ENCODE measurements at places on chromosomes 16 and 17.

- DNase-seq: no peak
Observed at GRCh38 chr17:83203472-83204221, 124.2 kb downstream of the METRNL start.

- DNase-seq: no peak
Observed at GRCh38 chr16:70494202-70494770, 29.1 kb downstream of the COG4 start.

DNA sequence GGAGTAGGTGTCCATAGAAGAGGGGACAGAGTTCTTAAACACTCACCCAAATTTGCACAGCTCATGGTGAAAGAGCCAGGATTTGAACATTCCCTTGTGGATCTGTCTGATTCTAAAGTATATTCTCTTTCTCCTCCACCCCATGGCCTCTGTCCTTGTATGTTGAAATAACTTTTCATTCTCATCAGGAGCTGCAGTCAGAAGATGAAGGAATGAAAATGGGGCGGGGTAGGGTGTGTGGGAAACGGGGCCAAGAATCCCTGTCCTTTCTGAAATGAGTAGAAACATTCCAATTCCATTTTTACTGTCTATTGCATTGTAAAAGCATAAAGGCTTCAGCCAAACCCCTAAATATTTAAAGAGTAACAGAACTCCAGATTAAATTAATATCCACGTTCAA is 42.8 kb downstream of the NOG start:
- no peak for DNase-seq

DNA sequence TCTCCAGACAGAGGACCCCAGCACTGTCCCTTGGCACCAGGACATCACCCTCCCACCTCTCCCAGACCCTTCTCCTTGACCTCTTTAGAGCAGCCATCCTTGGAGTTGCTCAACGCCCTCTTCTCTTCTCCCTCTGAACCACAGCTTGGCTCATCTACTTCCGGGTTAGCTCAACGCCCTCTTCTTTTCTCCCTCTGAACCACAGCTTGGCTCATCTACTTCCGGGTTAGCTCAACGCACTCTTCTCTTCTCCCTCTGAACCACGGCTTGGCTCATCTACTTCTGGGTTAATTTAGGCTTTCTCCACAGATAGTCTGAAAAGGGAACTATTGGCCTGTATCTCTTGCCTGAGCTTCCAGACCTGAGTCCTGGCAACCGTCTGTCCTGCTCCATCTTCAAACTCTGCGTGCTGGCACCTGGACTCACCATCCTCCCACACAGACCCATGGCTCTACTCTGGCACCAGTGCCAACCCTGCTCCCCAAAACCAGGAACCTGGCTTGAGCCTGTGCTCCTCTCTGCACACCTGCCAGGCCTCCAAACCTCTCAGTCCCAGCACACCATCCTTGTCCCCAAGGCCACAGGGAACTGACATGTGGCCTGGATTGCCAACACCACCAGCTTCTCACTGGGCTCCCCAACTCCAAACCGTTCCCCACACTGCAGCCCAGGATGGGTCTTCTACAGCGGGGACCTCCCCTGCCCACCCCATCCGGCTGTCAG is 25.3 kb upstream of the FAAP100 start:
- DNase-seq: no peak

GRCh38 chr17:5975661-5976060 is 94.5 kb upstream of the WSCD1 start:
- DNase-seq: no peak

DNA sequence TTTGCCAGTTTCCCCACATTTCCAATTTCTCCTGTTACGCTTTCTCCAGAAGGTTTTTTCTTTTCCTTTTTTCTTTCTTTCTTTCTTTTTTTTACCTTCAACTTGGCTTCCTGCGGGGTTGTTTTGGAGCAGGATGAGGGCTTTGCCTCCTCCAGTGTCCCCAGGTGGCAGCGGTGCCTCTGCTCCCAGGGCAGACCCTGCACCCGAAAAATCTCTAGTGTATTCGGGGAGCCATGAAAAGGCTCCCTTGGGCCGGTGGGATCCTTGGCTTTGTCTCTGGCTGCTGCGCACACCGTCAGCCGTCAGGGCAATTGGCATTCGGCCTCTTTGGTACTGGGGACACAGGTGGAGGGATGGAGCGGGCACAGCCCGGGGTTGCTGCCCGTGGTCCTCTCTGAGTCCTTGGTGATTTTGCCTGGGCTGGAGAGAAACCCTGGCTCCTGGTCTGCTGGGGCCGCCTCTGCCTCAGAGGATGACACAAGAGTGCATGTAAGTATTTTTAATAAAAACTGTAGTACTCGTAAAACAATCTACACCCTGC is 846 bp downstream of the ITGB3 start:
- no peak for DNase-seq

- no peak for DNase-seq
Observed at GRCh38 chr17:43211123-43211479, 574 bp upstream of the TMEM106A start.

GRCh38 chr17:57285701-57286100 is 29.4 kb downstream of the MSI2 start:
- DNase-seq: no peak

Measured in stimulated activated CD8-positive, alpha-beta memory T cell treated with anti-CD3 and anti-CD28 coated beads, Interleukin-7, amount 100 ng/mL, for 1 hour (primary cell).